ENCODE measurements at places on chromosomes 13 and 19.
A peak's percentile ranks its signal among the peaks of the same experiment; 100 is the strongest.

DNA sequence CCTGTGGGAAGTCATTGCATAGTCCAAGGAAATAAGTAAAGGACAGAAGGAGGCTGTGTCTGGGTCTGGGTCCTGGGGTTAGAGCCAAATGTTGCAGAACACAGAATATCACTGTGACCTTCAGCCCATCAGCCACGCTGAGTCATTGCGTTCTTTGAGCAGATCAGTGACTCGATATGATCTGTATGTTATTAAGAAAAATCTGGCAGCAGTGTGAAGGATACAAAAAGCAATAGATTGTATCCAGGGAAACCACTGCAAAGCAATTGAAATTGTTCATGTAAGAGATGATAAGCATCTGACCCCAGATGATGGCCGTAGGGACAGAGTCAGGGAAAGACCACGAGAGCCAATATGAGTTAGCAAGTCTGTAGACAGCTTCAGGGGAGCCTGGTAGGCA, 1575.1 kb upstream of the SLC10A2 start:
- no peak for DNase-seq

GRCh38 chr13:48654511-48654910, 782 bp downstream of the CYSLTR2 start:
- no peak for DNase-seq

GRCh38 chr13:95620825-95621498, 23.5 kb downstream of the DZIP1 start:
- no peak for DNase-seq

GRCh38 chr13:31160857-31161556, 697 bp downstream of the HSPH1 start:
- peak; percentile 84 for DNase-seq

DNA sequence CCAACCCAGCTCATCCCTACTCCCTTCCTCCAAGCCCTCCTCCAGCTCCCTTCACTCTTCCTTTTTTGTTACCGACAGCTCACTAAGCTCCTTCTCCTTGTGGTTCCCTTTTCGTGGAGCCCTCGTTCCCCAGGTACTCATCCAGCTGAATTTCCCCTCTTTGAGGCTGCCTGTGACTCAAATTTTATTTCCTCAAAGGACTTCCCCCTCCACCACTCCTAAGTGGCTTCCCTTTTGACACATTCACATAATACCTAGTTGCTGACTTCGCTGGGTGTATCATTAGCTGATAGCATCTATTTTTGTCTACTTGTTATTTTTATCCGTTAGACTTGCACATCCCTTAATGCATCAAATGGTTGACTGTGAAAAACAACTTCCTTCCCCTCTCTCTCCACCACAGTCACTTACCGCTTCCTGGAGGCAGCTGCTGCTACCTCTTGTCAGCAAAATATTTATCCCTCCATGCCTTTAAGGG, 14.5 kb downstream of the FFAR2 start:
- peak; percentile 62 for DNase-seq

DNA sequence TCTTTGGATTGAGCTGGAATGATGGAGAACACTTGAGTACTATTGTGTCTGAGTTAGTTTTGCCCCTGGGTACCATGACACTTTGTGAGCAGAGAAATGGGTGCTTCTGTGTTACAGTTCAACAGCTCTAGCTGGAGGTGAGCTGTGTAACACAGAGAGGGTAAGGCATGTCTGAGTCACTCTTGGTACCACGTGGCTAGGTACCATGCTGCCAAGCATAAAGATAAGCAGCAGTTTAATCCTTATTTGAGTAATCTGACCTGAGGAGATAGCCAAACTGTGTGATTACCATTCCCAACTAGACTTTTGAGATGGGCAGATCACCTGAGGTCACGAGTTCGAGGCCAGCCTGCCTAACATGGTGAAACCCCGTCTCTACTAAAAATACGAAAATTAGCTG, 122.0 kb downstream of the OLFM4 start:
- DNase-seq: no peak

DNA sequence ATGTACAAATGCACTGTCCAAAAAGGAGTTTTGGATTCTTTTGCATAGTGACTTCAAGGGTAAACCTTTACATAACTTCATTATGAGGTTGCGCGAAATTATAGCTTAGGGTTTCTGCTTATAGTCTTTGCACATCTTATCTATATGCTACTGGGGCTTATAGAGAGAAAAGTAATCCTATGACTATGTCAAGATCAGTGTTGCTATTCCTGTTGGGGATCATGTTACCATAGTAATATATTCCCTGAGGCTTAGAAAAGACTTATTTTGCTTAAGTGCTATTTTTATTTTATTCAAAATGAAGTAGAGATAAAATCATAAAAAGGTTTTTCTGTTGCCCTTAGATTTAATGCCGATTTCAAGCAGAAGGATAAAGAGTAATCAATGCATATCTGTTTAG, 14.7 kb upstream of the POSTN start:
- no peak for DNase-seq

DNA sequence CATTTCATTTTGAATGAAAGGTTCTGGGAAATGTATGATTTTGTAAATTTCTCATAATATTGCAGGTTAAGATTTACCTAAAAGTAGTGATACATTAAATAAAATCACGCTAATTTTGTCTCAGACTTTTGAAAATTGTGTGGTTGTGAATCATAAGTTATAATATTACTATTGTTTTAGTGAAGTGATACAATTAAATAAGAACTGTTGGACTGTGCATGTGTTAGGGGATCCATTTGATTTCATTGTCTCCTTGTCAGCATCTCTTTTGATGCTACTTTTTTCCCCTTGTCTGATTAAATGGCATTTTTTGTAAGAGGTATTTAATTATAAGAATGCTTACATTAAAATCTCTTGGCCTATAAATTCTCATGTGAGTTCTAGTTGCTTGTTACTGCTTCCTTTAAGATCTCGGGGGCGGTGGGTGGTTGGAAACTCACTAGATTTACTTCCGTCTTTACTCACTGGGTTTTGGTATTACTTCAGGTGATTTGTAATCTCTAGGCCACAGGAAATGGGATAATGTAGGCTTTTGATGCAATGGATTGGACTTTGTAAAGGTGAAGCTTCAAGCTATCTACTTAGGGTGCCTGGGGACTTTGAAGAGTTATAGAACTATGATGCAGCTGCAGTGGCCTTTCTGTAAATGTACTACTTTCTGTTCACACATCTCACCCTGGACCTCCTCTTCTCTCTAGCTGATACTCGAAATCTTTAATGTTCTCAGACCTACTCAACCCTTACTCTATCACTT, 66.5 kb downstream of the PAN3 start:
- no peak for DNase-seq

DNA sequence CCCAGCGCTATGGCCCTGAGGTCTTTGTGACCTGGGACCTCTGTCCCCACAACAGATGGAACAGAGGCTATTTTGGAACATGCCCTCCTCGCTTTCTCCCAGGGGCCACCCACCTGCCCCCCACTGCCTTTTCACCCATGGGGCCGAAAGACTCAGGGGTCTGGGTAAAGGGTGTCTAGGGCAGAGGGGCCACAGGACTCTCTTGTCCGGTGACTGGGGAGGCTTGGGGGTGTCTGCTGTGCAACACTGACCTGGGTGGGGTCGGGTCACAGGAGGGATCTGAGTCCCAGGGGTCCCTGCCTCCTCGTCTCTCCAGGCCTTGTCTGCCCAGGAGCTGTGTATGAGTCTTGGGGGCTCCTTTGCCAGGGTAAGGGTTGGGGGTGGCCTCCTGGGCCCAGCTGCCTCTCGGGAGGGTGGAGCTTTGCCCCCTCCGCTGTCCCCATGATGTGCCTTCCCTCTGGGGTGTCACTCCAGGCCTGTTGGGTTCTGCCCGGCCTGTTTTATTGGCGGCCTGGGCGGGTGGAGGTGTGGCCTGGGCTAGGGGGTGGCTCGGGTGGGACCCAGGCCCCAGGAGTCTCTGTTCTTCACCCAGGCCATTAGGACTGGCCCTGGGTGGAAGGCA, 2.1 kb downstream of the ARID3A start:
- DNase-seq: no peak

- peak; percentile 71 for DNase-seq
Observed at GRCh38 chr19:3506384-3507340, 551 bp downstream of the FZR1 start.

DNA sequence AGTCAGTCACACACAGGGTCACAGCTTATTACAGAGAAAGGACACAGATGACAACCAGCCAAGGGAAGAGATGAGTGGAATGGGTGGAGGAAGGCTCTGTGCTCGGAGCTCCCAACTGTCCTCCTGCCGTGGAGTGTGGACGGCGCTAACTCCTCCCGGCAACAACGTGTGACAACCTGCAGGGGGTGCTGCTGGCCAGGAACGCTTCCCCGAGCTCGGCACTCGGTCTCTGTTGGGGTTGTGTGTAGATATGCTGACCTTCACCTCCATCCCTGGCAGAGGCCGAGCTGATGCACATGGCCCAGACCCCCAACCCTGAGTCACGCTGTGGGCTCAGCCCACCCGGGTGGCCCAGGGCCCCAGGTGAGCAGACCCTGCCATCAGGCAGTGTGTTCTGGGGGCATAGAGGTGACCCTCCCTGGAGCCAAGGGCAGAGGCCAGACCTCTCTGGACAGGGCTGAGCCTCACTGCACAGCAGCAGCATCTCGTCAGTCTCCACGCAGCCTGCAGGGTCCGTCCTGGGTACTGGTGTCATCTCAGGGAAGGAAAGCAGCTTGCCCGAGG, 14.1 kb downstream of the ZNF444 start:
- DNase-seq: no peak

GRCh38 chr19:46904114-46905060, 43.6 kb downstream of the ARHGAP35 start:
- no peak for DNase-seq

DNA sequence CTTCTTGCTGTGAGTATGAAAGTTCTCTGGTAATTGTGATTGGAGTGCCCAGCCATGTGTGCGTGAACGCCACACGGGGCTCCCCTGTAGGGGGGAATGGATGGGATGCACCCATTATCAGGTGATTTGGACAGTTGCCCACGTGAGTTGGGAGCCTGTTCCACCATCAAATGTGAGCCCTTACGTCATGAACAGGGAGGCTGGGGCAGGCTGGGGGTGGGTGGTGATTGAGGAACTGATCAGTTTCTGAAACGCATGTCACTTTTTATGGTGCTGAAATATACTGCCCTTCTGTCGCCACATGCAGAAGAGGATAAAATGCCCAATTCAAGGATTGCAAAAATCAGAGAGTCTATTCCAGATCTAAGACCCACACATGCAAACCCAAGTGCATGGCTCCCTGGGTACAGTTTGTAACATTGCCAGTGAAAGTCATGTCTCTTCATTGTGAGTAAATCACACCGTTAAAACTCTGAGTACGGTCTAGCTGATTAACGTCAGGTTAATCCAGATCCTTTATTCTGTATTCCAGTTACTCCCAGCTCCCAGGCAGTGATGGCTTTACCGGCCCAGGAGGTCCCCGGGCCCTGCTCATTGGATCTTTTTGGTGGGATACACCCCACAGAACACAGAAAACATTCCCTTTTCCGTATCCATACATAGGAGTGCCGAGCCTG, 90.2 kb downstream of the RAB20 start:
- DNase-seq: no peak

- no peak for DNase-seq
Observed at GRCh38 chr19:55283548-55284377, at the start of gene BRSK1. Gene BRSK1 (plus strand): TSS chr19:55283997. CDS start chr19:55284443, 446 bp downstream.

GRCh38 chr13:76762721-76763120, 123.5 kb downstream of the KCTD12 start:
- DNase-seq: no peak

DNA sequence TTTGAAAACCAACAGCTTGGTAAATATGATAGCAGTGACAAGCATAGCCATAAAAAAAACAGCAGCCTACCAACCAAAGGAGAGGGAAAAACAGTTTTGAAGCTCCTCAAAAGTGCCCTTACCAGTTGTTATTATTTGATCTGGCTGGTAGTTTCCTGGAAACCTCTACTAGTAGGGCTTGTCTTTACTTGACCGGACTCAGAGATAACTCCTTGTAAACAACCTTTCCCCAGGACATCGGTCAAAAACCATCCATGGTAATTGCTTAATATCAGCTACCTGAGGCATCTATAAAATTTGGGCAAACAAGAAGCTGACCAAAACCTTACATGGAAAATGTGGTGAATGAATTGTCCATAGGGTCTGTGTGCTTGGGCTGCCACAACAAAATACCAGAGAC, 210.9 kb downstream of the FGF14 start:
- DNase-seq: no peak

DNA sequence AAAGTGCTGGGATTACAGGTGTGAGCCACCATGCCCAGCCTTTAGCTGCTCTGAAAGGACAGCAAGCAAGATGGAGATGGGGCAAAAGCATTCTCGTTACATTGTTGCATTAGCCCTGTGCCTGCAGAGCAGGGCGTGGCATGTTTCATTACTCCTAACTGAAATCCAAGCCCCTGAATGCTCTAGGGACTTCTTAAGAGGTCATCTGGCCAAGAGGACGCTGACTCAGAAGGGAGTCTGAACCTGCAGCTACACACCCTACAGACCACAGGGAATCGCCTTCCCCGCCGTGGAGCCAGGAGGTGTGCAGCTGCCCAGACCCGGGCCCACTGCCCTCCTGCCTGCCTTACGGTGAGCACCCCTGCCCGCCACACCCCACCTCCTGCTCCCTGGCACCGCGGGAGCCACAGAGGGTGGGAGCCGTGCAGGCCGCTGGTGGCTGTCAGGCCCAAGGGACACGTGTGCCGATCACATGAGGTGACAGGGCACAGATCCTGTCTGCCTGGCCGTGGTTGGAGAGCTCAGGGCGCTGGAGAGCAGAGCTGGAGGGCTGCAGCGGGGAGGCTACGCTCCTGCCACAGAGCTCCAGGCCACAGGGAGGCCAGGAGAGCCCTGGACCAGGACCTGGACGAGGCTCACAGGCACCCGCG, 27.2 kb downstream of the ADPRHL1 start:
- no peak for DNase-seq

GRCh38 chr19:508204-509150, 1.2 kb downstream of the TPGS1 start:
- DNase-seq: no peak

DNA sequence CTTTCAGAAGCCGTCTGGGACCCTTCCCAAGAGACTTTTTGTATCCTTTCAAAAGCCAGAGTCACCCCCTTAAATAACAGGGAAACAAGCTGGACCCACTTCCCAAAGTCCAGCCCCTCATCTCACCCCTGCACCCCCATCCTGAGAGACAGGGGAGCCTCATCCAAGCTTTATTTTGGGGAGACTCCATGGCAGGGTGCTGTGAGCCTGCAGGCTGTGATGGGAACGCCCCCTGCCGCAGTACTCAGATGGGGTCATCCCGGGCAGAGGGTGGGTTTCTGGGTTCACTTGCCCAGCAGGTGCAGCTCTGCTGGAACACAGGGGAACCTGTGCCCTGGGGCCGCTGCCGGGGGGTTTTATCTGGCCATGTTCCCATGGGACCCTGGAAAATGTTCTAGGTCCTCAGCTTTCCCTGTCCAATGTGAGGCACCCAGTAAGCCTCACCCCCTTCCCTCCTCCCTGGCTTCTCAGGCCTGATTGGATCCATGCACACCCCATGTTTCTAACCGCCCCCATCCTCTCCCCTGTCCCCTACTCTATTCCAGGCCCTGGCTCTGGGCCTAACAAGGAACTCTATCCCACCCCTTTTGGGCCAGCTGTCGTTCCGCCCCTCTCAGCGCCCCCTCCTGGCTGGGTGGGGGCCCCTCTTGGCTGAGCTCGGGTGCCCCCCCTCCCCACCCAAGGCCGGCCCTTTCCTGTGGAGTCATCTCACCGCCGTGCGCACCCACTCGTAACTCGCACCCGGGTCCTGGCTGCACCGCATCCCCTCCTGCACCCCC, 1.0 kb downstream of the HIF3A start:
- DNase-seq: no peak
